ENCODE measurements at places on chromosomes 2 and 18. TPM values are rescaled to one million over a fixed set of nuclear protein-coding genes. Genes with fewer than 3 reads are reported as not detected.

Gene UGT1A7
- not detected for total RNA-seq

Gene SH3RF3
- 2.7 TPM for total RNA-seq

Gene ASPRV1
- total RNA-seq, result 2.6 TPM

Gene GALR1
- total RNA-seq, result under 0.01 TPM

DNA sequence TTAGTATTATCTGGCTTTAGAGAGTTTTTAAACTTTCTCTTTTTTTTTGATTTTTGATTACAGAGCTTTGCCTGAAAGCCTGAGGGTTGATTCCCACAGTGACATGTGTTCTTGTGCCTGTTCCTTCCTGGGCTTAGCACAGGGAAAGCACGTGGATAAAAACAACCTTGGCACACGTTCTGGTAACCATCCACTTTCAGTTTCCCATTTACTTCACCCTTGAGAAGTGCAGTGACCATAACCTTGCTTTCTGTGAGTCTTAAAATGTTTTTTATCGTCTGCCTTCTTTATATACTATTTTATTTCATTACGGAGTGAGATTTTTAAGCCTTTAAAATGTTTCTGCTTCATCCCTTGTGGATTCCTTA lies 11.5 kb downstream of the CD226 start:
- DNase-seq, result no peak

GRCh38 chr2:156675896-156676295 lies 239.7 kb downstream of the GPD2 start:
- DNase-seq, result no peak

- DNase-seq, result no peak
Measured at GRCh38 chr2:44195714-44196113, 27.0 kb downstream of the PPM1B start.

- peak; percentile 83 for DNase-seq
Measured at GRCh38 chr18:395456-396250, 104.8 kb downstream of the COLEC12 start.

GRCh38 chr2:206063635-206064034 lies 22.3 kb downstream of the INO80D start:
- DNase-seq, result no peak

DNA sequence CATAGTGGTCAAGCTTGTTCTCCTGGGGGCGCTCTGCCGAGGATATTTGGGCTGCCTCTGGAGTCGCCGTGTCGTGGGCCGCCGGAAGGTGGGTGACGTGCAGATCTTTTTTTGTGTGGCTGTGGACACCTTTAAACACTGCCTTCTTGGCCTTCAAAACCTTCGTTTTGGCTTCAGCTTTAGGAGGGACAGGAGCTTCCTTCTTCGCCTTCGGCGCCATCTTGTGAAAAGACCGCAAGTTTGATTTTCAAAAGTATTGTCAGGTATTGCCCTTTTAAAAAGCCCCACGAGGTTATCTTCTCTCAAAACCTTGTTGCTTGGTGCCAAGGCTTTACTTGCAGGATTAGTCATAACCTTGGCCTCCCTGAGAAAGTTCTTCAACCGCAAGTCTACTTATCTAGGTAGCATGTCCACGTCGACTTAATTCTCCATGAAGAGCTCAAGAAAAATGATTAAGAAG lies 20.8 kb downstream of the LAMA3 start:
- DNase-seq, result no peak

DNA sequence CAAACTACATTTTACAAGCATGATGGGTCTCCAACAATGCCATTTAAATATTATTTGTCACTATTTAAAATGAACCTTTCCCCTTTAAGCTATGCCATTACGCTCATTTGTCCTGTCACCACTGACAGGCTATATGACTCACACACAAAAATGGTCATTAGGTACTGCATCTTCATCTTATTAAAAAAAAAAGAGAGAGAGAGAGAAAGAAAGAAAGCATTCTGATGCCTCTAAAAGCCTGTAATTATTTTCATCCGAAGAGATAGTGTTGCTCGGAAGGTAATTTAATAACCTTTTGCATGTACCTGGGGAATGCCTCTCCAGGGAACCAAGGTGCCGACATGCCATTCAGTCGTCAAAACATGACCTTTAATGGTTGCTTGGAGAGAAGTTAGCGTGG lies 226.7 kb downstream of the ARHGAP15 start:
- no peak for DNase-seq

DNA sequence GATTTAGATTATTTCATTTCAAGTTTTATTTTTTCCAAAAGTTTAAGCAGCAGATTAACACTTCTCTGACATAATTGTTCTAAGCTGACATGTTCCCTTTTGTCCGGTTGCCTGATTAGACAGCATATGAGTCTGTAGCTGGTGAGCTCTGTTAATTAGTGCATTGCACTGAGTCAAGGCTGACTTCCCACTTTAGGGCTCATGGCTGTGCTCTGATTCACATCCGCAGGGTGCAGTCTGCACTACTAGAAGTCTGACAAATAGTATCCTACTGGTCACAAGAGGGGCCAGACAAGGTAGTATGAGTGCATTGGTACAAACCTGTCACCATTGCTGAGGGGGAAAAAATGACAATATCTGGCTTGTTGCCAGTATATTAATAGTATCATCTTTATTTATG lies 443.9 kb upstream of the ZNF804A start:
- no peak for DNase-seq

DNA sequence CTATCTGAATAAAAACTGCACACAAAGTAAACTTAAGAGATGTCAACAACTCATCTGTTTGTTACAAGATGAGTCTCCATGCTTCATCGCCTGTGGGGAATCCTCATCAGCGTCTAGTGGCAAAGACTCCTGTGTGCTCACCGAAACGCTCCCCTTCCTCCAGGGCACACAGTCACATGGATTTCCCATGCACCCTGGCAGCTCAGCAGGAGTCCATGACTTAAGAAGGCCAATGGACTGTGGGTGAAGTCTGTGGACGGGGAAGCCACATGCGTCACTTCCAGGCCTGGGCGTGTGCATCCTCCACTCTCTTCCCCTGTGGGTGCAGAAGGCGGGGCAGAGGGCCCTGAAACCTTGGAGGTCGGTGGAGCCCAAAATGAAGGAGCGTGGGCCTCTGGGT lies 41.1 kb downstream of the ID2 start:
- no peak for DNase-seq

- peak; percentile 91 for DNase-seq
Measured at GRCh38 chr2:12050396-12050795, 304.0 kb downstream of the LPIN1 start.

DNA sequence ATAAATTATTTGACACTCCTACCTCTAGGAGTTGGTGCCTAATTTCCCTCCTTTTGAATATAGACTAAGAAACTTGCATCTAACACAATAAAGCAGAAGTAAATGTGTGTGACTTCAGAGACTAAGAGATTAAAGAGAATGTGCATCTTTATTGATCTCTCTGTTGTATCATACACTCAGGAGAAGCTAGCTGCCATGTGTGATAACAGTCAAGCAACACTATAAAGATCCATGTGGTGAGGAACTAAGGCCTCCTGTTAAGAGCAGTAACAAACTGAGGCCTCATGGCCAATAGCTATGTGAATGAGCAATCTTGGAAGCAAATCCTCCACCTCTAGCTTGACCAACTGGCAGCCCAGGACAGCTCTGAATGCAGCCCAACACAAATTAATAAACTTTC lies 3.4 kb downstream of the FANCL start:
- DNase-seq, result no peak

GRCh38 chr2:177334940-177335543 lies 57.5 kb upstream of the AGPS start:
- DNase-seq, result peak; percentile 72

Data from muscle of leg (tissue), 16 donors.